Left lung (tissue), 14 donors: ENCODE measurements at places on chromosomes 7 and 10.

DNA sequence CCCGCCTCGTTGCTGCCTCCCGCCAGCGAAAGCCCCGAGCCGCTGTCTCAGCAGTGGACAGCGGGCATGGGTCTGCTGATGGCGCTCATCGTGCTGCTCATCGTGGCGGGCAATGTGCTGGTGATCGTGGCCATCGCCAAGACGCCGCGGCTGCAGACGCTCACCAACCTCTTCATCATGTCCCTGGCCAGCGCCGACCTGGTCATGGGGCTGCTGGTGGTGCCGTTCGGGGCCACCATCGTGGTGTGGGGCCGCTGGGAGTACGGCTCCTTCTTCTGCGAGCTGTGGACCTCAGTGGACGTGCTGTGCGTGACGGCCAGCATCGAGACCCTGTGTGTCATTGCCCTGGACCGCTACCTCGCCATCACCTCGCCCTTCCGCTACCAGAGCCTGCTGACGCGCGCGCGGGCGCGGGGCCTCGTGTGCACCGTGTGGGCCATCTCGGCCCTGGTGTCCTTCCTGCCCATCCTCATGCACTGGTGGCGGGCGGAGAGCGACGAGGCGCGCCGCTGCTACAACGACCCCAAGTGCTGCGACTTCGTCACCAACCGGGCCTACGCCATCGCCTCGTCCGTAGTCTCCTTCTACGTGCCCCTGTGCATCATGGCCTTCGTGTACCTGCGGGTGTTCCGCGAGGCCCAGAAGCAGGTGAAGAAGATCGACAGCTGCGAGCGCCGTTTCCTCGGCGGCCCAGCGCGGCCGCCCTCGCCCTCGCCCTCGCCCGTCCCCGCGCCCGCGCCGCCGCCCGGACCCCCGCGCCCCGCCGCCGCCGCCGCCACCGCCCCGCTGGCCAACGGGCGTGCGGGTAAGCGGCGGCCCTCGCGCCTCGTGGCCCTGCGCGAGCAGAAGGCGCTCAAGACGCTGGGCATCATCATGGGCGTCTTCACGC lies 825 bp downstream of the ADRB1 start:
- DNase-seq = no peak

DNA sequence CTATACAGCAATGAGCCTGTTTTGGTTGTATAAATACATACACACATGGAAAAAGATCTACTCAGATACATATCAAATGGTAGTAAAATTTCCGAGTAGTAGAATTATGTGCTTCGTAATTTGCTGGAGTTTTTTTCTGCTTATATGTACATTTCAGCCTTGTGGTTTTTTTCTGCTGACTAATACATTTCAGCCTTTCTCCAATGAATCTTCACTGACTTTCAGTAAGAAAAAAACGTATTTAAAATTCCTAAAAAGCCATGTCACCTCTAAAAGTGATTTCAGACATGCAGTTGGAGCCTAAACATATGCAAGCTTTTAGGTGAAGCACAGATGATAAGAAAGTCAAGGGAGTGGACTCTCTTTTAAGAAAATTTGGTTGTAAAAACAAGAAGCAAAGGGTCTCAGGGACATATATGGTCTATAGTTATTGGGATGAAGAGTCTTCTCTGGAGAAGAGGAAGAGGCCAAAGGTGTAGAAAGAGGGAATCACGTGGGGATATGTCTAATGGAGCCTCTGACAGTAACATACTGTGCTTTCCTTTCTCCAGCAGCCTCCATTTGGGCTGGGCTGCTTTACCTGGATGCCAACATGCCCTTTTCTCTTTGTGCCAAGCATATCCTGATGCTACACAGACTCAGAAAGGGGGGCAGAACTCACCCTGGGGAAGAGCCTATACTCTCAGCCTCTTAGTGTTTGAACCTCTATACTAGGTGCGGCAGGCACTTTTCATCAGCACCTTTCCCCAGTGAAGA lies 2.4 kb downstream of the AMPH start:
- no peak for DNase-seq

GRCh38 chr10:98415731-98416119 lies 743 bp upstream of the PYROXD2 start:
- DNase-seq = no peak

DNA sequence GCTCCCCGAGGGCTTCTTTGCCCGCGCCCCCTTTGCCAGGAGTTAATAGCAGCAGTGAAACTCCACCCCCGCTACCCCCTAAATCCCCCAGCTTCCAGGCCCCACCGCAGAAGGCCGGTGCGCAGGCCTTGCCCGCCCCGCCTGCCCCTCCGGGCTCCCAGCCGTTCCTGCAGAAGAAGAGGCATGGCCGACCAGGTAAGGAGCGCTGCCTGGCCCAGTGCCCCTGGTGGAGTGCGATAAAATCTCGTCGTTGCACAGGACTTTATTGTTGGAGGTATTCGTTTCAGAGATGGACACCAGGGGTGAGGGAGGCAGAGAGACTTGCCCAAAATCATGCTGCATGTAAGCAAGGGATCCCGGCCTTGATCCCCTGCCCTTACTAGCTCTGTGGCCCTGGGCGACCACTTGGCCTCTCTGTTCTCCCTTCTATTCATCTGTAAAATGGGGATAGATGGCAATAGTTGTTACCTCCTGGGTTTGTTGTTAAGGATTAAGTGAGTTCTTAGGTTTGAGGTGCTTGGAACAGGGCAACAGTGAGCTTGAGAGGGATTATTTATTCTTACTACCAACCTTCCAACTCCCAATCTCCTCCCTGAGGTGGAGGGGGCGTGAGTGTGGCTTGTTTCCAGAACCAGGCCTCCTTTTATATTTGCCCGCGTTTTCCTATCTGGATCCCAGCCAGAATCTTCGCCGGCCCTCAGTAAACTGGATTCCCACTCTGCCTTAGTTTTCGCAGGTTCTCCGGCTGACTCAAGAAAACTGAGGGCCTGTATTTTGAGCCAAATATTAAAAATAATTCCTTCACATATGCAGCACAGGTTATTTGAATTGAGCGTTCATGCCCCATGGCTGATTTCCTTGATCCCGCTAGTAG lies 78.3 kb downstream of the WIPF3 start:
- DNase-seq = no peak

DNA sequence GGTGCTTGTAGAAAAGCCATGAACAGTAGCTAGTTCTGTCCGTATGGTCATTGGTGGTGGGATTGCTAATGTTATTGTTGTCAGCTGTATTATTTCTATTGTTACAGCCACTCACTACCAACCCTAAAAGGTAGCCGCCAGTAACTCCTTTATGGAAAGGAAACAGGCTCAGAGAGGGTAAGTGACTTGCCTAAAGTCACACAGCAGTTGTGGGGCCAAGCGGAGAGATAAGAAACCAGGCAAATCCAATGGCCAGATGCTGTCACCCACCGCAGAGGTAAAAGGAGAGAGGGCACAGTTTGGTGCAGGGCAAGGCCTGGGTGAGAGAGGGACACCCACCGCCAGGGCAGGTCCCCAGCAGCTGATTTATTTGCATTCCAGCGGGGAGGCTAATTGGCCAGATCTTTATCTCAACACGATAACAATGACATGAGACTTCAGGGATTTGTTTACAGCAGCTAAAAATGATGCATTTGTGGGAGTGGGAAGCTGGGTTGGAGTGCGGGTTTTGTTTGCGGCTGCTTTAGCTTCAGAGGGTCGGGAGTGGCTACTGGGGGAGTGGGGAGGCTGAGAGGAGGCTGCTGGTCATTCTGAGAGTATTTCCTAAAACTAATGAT lies 8.6 kb upstream of the NKX2-3 start:
- DNase-seq = no peak
